Stimulated activated CD4-positive, alpha-beta T cell treated with anti-CD3 and anti-CD28 coated beads, Interleukin-1b, Interleukin-23, amount 100 ng/mL, for 48 hours (primary cell): ENCODE measurements at places on chromosomes 5 and 9.

- DNase-seq, result no peak
Measured at GRCh38 chr5:33921002-33921401, 15.2 kb upstream of the RXFP3 start.

- DNase-seq, result no peak
Measured at GRCh38 chr9:92804727-92805126, 40.1 kb upstream of the BICD2 start.

- DNase-seq, result no peak
Measured at GRCh38 chr9:36091026-36091953, 45.2 kb upstream of the GLIPR2 start.

GRCh38 chr5:121430538-121430937, 421.1 kb upstream of the FTMT start:
- DNase-seq, result no peak

GRCh38 chr5:68995845-68996545, 97.8 kb upstream of the SLC30A5 start:
- DNase-seq, result no peak

GRCh38 chr9:109498195-109499092, at the start of gene PTPN3:
Gene PTPN3, minus strand, starts transcription at chr9:109498307. Its CDS starts 34,873 bp downstream, at chr9:109463434.
- no peak for DNase-seq

- DNase-seq, result no peak
Measured at GRCh38 chr9:17064558-17064957, 70.3 kb upstream of the CNTLN start.

DNA sequence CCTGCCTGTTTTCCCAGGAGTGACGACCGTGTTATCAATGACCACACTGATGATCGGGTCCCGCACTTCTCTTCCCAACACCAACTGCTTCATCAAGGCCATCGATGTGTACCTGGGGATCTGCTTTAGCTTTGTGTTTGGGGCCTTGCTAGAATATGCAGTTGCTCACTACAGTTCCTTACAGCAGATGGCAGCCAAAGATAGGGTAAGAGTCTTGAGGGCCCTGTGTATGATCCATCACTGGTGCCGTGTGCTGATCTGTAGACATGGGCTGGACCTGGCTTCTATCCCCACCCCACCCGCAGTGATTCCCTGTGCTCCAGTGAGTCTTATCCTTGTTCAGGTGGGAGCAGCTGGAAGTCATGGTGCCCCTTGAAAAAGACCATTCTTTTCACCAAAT, 26.0 kb downstream of the GABRP start:
- DNase-seq, result no peak

- no peak for DNase-seq
Measured at GRCh38 chr9:121564504-121565260, 65.0 kb upstream of the GGTA1 start.

GRCh38 chr9:12776513-12777055, 1.8 kb downstream of the LURAP1L start:
- no peak for DNase-seq

DNA sequence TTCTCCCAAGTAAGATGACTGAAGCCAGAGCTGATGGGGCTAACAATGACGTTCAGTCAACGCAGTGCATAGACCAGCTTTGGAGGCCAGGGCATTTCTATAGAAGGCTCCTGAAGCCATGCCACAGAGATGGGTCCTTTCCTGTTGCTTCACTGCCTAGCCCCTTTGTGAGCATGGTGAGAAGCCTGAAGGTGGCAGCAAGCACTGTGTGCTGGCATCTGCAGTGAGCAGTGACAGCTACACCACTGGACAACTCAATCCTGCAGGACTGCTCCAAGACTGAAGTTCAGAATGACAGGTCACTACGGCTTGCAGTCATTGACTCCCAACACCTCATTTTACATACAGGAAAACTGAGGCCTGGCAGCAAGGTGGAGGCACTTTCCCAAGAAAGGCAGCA, 229.0 kb downstream of the TSSK1B start:
- no peak for DNase-seq

DNA sequence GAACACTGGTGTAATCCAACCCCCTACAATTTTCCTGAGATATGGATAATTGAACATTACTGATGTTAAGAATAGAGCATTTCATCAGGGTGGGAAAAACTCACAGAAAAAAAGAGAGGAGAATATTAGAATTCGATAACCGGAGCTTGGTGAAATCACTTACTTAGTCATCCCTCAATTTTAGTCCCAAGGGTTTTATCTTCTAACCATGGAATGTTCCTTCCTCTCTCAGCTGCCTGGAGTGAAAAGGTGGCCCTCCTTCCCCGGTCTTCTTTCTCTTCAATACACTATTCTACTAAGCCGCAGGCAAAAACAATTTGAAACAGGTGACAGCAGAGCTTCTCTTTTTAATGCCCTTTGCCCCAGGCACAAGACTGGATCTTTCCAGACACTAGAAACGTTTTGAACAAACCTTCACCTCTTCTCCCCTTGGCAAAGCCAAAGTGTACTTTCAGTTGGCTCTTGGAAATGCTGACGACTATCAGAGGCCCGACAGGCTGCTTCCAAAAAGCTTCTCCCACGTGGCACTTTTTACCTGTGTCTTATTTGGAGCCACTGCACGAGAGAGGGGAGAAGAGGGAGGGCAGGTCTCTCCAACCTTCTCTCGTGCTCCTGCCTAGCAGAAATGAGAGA, 543.9 kb downstream of the TLE1 start:
- DNase-seq, result no peak

DNA sequence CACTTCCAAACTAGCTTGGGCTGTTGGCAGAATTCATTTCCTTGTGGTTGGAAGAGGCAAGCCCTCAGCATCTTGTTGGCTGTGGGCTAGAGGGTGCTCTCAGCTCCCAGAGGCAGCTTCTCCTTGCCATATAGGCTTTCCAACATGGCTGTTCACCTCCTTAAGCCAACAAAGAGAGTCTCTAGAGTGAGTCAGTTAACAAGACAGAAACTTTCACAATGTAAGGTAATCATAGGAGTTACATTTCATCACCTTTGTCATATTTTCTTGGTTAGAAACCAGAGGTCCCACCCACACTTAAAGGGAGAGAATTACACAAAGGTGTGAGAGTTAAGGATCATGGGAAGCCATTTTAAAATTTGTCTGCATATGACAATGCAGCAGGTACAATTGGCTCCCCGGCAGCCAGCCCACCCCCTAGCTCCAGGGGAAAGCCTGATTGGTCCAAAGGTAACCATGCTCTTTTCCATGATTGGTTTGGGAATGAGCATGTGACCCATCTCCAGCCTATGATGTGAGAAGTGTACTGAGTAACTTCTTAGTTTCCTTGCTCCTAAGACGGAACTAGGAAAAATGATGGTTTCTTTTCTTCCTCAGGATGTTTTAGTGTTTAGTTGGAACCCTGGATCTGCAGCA, 109.8 kb upstream of the MSX2 start:
- no peak for DNase-seq

- no peak for DNase-seq
Measured at GRCh38 chr9:38018241-38018957, 50.6 kb downstream of the SHB start.

- DNase-seq, result no peak
Measured at GRCh38 chr5:76944638-76945037, 8.2 kb upstream of the CRHBP start.

- DNase-seq, result no peak
Measured at GRCh38 chr5:103391659-103392058, 133.1 kb downstream of the MACIR start.

DNA sequence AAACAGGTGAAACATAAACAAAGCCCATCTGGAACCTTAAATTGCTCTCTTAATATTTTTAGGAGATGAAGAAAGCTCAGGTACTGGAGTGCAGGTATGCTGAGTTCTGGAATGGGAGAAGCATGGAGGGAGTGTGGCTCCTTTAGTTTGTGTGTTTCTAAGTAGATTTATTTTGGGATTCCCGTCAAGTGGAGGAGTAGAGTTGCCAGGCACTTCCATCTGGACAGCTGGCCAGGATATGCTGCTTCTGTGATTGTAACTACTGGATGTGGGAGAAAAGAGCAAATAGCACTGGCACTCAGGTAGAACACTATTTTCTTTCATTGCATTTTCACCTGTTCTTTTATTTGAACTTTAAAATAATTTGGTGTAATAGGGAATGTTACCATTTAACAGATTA, 182.3 kb upstream of the MAST4 start:
- DNase-seq, result no peak

GRCh38 chr9:89428222-89428761, 69.6 kb downstream of the SEMA4D start:
- no peak for DNase-seq

- DNase-seq, result no peak
Measured at GRCh38 chr9:2420543-2420942, 201.0 kb upstream of the VLDLR start.

GRCh38 chr9:18058564-18059442, 415.1 kb upstream of the ADAMTSL1 start:
- DNase-seq, result no peak

GRCh38 chr5:88722546-88723073, 160.4 kb downstream of the MEF2C start:
- no peak for DNase-seq

DNA sequence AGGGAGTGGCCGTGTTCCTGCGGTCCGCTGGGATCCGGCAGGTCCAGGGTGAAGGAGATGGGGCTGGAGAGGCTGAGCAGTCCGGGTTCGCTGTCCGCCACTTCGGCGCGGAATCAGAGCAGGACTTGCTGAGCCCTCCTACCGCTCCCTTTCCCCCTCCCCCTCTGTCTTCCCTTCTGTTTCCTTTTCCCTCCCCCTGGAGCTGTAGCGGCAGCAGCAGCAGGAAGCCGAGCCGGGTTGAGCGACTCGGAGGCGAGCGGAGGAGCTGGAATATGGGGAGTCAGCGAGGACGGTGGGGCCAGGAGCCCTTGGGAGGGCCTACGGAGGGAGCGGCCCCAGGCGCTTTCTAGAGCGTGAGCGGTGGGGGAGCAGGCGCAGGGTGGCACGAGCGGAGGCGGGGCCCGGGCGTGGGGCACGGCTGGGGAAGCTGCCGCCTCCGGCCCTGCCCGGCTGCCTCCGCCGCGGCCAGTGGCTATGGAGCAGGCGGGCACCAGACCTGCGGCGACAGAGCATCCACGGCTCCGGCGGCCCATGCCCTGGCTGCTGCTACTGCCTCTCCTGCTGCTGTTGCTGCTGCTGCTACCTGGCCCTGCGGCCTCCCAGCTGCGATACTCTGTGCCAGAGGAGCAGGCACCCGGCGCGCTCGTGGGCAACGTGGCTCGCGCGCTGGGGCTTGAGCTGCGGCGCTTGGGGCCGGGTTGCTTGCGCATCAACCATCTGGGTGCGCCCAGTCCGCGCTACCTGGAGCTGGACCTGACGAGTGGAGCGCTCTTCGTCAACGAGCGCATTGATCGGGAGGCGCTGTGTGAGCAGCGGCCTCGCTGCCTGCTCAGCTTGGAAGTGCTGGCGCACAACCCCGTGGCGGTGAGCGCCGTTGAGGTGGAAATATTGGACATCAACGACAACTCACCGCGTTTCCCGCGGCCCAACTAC, at the start of gene PCDHAC2:
TSS of gene PCDHAC2 (plus strand) at position 184 of the 933 bp plus-strand sequence. CDS start at position 475, 291 bp downstream.
- DNase-seq, result no peak

DNA sequence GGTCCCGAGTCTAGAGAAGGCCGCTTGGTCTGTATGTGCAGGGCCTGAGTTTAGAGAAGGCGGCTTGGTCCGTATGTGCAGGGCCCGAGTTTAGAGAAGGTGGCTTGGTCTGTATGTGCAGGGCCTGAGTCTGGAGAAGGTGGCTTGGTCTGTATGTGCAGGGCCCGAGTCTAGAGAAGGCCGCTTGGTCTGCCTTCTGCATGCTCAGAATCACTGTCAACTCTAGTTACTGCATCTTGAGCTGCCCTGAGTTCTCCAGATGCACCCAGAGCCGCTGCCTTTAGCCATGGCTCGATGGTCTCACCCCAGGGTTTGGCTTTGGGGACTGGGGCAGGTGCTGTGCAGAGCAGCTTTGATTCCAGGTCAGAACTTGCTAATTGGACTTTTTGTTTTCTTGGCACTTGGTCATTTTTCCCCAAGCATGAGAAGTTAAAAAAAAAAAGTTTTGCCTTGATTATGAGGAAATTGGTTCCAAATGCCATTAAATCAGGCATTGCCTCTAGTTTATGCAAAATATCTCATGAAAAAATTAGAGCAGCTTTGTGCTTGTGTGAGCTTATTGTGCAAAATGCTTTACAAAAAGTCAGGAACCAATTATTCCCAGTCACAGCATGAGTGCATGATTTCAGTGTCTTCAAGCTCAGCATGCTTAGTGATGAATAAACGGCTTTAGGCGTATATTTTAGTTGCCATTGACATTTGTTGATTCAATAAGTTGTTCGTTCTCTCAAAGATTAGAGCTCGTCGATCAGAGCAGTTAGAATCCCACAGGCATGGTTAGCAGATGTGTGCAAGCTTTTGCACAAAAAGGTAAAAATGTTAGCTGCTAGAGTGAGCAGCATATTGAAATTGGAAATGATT, 25.4 kb upstream of the EXOC3 start:
- DNase-seq, result no peak

DNA sequence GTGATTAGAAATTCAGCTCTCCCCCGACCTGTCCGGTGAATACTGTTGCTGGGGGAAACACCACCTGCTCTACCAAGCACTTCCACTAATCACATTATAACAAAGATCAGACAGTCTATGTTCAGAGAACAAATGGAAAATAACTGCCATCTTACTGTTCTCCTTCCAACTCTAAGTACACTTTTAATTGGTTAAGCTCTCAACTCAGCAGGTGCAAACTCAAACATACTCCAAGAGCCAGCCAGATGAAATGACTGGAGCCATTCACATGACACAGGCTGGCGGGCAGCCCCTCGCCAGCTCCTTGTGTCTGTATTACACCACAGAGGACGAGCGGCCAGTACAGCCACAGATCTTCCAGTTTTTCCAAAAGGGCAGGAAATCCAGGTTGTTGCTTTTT, 16.1 kb downstream of the LIFR start:
- no peak for DNase-seq

DNA sequence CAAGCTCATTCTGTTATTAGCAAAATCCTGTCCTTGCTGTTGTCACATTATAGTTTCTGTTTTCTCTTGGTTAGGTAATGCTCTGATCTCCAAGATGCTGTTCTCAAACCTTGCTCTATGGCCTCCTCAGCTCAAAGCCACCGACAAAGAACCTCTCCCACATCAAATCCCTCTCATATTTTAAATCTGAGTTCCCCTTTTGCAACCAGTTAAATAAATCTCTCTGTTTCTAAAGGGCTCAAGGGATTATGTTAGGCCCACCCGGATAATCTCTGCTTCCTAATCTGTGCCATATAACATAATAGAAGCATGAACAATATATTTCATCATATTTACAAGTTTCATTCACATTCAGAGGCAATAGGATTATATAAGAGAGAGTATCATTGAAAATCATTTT, 286.0 kb downstream of the CYLC2 start:
- no peak for DNase-seq

DNA sequence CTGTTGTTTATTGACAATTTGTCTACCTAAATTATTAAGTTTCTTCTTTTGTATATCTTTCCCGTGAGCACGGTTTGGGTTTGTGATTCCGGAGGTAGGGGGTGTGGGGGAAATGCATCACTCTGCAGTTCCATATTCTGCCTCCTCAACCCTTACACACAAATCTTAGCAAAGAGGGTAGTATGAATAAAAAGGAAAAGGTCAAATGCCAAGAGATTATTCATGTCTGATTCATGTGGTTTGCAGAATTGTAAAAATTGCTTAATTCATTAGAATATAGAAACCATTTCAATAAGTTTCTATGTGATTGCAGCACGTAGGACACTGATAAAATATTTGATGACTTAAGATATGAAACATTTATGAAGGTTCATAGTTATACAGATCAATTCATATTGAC, 601.9 kb downstream of the SEMA5A start:
- DNase-seq, result no peak
